Stimulated activated CD8-positive, alpha-beta memory T cell treated with anti-CD3 and anti-CD28 coated beads, Interleukin-4, amount 100 ng/mL, for 24 hours (primary cell): ENCODE measurements at places on chromosomes 12 and 14.

DNA sequence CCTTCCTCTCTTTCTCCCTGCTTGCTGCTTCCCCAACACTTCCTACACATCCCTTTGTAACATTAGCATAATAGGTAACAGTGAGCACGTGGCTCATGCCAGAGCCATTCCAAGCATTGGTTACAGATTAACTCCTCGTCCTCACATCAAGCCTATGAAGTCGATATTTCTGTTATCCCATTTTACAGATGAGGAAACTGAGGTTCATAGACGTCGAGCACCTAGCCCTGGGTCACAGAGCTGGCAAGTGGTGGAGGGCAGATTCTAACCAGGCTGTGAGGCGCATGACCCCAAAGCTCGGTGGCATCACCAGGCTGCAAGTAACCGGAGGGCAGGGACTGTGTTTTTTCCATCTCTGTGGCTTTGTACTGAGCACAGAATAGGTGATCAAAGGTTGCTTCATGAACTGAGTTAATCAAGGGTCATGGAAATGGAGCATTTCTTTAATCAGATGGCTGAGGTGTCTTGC, 5.7 kb upstream of the SERPINA1 start:
- no peak for DNase-seq

GRCh38 chr12:69919495-69919894, 94.5 kb downstream of the MYRFL start:
- no peak for DNase-seq

DNA sequence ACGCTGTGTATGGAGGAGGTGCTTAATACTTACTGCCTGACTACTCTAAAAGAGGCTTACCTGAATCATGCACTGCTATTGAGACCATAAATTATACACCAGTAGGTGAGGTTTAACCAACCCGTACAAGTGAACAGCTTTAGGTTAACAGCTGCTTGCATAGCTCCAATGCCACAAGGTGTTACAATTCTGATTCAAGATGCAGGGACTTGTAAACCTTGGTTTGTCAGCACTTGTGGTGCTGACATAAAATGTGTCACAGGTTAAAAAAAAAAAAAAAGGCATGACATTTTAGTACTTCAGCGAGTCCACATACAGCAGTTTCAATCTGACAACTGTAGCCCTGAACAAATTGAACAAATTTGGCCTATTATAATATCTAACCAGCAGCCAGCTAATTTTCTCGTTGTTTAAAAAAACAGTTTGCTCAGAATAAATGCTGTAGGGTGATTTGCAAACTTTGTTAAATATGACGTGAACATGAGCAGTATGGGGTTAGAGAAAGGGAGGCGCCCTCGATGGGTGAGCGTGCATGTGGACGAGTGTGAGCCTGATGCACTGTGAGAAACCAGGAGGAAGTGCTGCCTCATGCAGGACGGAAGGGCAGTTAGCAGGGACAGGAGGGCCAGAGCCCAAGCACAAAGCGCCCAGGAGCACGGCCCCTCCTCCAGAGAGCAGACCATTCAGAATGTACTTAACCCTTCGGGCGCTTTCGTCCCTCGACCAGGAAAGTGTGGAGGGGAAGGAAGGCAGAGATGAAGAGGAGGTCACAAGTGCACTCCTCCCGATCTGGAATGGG, 44.7 kb downstream of the TCHP start:
- DNase-seq: no peak

DNA sequence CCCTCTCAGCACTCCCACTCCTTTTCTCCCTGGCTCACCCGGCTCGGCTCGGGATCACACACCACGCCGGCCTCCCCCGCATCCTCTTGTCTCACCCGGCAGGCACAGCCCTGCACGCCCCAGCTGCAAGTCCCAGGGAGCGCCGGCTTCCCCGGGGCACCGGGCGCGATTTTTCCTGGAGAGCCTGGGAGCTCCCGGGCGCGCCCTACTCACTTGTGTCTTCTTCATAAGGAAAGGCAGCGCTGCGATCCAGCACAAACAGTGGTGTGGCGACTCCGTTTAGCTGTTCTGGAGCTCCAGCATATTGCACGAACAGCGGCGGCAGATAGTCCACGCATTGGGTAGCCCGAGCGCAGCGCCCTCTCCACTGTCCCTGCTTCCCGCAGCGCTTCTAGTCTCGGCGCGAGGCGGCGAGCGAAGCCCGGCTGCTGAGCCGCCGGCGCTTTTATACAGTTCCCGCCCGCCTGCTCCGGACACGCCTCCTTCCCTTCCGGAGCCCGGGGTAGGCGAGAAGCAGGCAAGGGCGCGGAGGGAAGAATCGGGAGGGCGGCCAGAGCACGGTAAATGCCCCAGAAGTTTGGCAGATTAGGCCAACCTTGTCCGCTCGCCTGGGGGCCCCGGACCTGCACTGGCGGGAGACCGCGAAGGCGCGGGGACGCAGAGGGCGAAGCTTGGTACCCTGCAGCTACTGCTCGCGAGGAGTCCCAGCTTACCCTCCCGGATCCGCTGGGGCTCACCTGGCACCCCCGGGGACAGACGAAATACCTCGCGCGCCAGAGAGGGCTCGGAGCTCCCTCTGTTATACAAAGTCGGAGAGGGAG, at the start of gene KITLG:
TSS of gene KITLG (minus strand) at position 421 of the 821 bp plus-strand sequence. CDS start at position 228, 193 bp downstream.
- no peak for DNase-seq

DNA sequence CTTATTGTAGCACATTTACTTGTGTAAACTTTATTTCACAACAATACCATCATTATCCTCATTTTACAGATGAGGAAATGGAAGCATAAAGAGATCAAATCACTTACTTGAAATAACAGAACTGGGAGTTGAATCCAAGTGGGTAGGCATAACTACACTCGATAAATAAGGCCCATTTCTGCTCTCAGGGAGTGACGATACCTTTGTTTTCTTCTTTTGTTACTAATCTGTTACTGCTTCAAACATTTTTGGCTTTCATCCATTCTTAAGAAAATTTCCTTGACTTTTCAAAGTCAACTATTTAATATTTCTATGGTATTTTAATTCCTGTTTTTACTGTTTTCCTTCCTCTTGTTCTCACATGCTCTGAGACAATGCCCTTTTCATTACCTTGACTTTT, 201.6 kb downstream of the ATP23 start:
- no peak for DNase-seq

- no peak for DNase-seq
Observed at GRCh38 chr14:71231521-71232393, 324.5 kb downstream of the PCNX1 start.

- no peak for DNase-seq
Observed at GRCh38 chr14:64671591-64671990, 32.6 kb upstream of the PLEKHG3 start.

- DNase-seq: no peak
Observed at GRCh38 chr12:26434299-26435068, 239.1 kb downstream of the SSPN start.

DNA sequence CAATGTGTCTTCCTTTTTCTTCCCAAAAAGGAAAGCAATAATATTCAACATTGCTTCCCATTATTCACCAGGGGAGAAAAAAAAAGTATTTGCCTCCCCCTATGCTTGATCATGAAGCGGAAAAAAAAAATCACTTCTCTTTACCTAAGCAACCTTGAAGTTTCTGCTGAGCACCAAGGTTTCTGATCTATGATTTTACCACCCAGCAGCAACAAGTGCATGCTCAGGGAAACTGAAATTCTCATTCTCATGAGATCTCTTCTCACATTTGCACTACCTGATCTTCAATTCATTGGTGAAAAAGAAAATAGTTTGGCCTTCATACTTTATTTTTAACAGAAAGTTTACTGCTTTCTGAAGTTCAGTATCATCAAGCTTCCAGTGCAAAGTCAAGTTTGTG, 125.8 kb downstream of the ARMH4 start:
- no peak for DNase-seq

DNA sequence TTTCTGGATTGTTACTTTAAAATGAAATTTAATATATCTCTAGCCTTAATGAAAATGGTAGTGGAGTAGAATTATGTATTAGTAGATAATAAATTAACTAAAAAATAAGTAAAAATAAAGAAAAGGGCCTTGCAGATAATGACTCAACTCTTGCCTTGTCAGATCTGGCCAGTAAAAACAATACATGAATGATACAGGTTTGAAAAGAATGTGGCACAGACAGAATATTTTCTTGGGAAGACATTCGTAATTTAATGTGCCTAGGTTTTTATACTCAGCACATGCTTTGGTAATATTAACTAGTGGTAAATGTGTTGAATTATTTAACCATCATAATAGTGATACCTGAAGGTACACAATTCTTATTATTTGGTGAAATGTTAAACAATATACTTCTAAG, 28.3 kb downstream of the ATF7IP start:
- no peak for DNase-seq

DNA sequence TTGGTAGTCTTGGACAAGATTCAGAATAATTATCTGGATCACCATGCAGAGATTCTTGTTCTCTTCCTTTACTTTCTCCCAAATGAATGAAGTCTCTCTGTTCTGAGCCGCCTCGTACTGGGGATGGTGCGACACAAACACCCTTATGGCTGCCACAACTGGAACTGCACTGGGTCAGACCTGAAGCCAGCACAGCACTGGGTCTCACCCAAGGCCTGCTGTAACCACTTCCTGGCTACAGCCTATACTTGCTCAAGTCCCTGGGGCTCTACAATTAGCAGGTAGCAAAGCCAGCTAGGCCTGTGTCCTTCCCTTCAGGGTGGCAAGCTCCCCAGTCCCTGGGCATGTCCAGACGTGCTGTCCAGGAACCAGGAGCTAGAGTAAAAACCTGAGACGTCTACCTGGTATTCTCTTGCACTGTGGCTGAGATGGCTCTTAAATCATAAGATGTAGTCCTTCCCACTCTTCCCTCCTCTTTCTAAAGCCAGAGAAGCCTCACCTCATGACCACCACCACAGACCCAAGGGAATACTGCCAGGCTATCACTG, 27.6 kb downstream of the IFNG start:
- DNase-seq: no peak

DNA sequence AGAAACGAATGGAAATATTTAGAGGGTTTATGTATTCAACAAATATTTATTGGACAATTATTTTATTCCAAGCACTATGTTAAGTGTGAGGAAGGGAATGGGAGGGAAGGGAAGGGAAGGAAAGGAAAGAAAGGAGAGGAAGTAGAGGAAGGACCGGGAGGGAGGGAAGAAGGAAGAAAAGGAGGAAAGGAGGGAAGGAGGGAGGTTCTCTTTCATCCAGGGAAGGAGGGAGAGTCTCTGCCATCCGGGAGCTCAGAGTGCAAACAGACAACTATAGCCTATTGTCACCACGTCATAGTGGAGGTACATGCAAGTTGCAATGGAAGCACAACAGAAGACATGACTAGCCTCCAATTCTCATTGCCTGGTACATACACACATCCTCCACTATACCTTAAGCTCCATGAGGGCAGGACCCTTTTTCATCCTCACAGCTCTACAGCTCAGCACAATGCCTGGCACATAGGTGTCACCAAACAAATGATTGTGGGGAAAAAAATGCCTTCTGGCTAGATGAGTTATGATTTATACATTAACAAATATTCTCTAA, 48.1 kb downstream of the DAD1 start:
- no peak for DNase-seq

DNA sequence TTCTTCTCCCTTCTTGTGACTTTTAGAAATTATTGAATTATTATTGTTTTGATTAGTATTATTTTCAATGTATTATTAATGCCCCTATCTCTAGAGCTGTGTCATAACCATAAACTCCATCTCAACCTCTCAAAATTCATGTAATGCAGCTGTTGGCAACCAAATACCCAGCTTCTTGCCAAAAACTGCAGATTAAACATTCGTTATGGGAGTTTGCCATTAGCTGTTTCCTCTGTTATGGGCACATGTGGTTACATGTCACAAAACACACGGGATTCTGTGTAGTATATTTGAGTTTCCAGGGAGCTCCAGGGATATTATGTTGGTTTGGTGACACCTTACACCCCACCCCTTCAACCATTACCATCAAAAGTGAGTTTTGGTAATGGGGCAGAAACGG, 2.8 kb upstream of the ALX1 start:
- no peak for DNase-seq

DNA sequence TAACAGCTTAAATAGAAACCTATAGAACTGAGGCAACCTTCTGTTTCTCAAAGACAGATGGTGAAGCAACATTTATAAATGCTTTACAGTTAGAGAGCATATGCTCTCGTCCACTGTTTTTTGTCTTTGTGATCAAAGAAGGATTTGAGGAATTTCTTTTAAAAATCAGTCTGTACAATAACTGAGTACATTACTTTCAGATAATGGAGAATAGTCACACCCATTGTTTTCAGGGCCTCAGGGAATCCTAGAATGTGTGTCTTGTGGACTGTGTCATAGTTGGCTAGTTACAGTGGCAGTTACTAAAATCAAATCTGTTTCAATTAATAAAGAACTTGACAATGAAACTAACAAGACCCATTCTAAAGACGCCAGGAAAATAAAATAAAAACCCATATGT, 107.9 kb downstream of the PRKCH start:
- DNase-seq: no peak

- no peak for DNase-seq
Observed at GRCh38 chr12:13103391-13104033, at the start of gene GSG1. GSG1 (minus strand) TSS chr12:13103667; CDS start chr12:13103512, 155 bp downstream.

GRCh38 chr12:70197345-70197744, 45.9 kb upstream of the CNOT2 start:
- DNase-seq: no peak

- no peak for DNase-seq
Observed at GRCh38 chr12:91230841-91231240, 48.2 kb upstream of the DCN start.

DNA sequence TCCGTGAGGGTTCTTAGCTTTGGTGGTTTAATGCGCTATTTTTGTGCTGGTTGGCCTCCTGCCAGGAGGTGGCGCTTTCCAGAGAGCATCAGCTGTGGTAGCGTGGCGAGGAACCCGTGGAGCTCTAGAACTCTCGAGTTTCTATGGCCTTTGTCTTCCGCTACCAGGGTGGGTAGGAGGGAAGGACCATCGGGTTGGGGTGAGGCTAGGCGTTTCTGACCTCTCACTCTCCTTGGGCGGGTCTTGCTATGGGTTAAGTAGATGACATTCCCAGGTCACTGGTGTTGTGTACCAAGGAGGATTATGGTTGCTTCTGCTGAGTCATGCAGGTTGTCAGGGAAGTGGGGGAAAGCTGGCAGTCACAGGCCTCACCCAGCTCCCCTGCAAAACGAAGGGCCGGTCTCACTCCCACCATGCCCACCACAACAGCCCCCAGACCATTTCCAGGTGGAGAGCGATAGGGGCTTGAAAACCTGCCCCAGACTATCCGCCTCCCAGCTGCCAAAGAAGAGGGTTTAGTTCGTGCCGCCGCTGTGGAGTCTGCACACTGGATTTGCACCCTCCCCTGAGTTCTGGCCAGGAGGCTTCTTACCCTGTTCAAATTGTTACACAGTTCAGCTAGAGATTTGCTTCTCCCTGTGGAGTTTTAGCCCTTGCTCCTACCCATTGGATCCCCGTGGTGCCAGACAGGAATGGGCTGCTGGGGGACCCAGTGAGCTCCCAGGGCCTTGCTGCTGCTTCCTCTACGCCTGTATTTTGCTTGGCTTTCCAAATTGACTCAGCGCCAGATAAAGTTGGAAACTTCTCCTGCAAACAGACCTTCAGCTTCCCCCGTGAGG, 21.9 kb downstream of the RNFT2 start:
- no peak for DNase-seq

GRCh38 chr12:96218989-96219678, 25.0 kb downstream of the ELK3 start:
- DNase-seq: no peak

GRCh38 chr12:127327986-127328385, 939.0 kb upstream of the TMEM132C start:
- no peak for DNase-seq
